ENCODE measurements at places on chromosomes 2 and 18.
A peak's percentile ranks its signal among the peaks of the same experiment; 100 is the strongest.

GRCh38 chr2:165240916-165241315 lies 1.7 kb downstream of the SCN2A start:
- DNase-seq, result no peak

DNA sequence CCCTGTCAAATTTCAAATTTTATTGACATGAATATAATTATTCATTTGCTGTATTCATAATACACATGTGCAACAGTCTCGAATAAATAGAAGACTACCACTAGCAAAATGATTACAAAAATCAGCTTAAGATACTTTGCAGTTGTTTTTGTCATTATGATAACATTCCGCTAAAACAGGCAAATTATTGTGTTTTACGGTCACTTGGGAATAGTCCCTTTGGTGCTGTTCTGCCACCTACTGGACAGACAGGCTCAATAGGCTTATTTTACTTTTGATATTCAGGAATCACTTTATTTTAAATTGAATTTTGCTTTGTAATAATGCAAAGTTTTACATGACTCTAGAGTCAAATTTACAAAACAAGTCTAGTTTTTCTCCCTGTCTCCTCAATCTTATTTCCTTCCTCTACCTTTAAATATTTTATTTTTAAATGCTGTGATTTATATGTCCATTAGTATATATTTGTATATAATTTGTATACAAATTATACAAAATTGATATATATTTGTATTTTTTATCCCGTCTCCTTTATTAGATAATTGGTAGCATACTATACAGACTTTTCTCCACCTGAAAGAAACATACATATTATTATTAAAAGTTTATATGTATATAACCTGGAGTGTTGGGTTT lies 456.3 kb downstream of the DLGAP1 start:
- no peak for DNase-seq

DNA sequence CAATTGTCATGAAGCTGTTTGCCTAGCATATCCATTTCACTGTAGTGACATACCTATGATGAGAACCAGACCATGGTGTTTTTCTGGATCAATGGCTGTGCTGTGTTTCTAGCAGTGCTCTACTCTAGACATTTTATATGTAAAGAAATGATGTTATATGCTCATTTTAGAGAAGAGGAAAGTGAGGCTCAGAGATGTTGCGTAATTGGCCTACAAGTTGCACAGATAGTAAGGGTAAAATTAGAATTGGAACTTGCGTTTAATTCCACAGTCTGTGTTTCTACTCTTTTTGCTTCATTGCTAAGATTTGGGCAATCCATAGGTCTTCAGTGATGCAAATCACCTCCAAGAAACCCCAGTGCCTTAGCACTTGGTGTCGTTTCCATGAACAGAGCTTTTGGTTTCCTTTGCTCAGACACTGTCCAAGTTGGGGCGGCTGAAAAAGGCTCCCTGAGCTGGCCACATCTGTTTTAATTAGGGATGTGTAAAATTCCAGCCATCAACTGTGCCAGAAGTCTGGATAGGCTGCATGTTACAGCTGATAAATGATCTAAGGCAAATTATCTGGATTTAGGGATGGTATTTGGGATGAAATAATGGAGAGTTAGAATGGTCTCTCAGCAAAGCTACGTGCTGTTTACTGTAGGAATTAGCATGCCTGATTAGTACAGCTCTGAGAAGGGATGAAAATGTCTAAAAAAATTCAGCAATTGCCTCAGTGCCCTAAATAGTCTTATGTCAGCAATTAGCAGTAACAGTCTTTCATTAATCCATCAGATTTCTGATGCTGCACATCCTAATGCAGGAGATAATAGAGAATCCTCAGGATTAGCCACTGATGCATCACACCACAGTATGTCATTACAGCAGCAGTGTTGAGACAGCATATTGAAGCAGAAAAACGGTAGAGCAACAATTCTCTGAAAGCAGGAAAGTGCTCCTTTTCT lies 65.3 kb downstream of the PTPRM start:
- no peak for DNase-seq

- no peak for DNase-seq
Observed at GRCh38 chr18:50558157-50558556, 1.7 kb upstream of the MAPK4 start.

GRCh38 chr18:37612524-37613252 lies 47.1 kb upstream of the CELF4 start:
- peak; percentile 42 for DNase-seq

- DNase-seq, result no peak
Observed at GRCh38 chr2:4976407-4976806, 715.8 kb upstream of the SOX11 start.

- no peak for DNase-seq
Observed at GRCh38 chr18:44654573-44654972, 26.1 kb upstream of the SETBP1 start.

GRCh38 chr18:59318460-59319050 lies at the start of gene CPLX4:
Gene CPLX4, minus strand, starts transcription at chr18:59318649. Its CDS starts 187 bp downstream, at chr18:59318462.
- no peak for DNase-seq

- no peak for DNase-seq
Observed at GRCh38 chr2:69959425-69959824, 2.0 kb downstream of the ASPRV1 start.

DNA sequence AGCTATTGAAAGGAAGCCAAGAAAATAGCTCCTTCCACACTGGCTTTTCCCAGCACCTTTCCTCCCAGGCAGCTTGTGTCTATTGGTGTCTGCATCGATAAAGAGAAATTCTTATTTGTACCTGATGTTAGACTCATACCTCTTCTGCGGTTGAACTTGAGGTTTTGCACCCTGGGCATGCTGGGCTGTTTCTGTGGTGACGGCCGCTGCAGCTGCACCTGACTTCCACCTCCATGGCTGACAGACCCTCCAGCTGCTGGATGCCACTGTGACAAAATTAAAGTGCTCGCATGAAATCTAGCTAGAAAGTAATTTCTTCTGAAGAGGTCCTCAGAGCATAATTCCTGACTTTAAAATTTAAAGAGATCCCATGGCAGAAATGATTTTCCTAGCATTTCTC lies 6.6 kb downstream of the FECH start:
- no peak for DNase-seq

GRCh38 chr2:100057901-100058261 lies 84.5 kb downstream of the AFF3 start:
- no peak for DNase-seq

DNA sequence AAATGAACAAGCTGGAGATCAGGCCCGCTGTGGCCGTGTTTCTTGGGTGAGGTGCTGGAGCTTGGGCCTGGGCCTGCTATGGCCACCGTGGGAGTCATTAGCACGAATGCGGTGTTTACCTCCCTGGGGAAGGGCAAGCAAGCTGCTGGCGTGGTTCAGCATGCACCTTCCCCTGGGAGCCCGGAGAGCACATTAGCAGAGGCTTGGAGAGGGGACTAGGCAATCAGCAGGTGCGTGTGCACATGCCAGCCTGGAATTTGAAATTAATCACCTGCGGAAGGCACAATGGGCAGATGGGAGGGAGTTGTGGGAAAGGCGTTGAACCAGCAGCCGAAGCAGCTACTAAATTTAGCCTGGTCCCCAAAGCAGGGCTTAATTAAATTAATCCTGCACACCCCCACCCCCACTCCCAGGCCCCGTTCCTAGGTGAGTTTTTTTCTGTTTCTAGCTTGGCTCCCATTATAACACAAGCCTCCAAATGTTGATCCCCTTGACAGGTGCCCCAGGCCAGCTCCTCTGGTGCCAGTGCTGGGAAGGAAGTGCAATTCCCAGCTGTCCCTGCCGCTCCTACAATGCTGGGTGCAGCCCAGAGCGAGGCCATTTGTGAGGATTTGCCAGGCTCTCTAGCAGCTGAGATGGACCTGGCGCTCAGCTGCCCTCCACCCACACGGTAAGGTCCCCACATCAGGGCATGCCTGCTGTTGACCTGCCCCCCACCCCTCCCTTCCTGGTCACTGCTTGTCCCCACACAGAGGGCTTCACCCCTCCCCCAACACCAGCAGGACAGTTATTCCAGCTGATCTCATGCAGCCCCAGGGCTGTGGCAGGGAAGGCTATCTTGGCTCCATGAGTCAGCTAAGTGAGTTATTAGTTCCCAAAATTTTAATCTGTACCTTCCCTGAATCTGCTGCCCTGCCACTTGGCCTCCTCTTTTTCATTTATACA lies 115.0 kb downstream of the ZBTB7C start:
- peak; percentile 72 for DNase-seq

GRCh38 chr2:134408386-134408785 lies 154.5 kb downstream of the MGAT5 start:
- DNase-seq, result no peak

DNA sequence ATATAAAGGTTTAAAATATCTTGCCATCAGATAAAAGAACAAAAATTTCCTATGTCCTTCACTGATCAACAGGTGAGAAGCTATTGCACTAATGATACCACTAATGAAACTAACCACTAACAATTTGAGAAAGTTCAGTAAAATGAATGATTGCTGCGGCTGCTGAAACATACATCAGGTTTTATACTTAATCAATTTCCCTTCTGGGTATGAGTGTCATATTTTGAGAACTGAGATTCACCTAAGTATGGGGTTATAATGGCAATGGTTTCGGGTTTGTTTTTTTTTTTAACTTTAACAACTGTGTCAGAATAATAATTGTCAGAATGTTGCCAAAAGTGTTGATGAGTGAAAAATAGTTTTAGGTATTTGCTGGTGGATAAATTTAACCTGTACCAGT lies 151.3 kb upstream of the SLC39A10 start:
- no peak for DNase-seq

- DNase-seq, result no peak
Observed at GRCh38 chr18:4765401-4765800, 310.3 kb upstream of the DLGAP1 start.

GRCh38 chr2:129459881-129460280 lies 519.6 kb upstream of the RAB6C start:
- no peak for DNase-seq

GRCh38 chr2:98454500-98455235 lies 10.0 kb downstream of the INPP4A start:
- DNase-seq, result no peak

GRCh38 chr2:36960005-36960675 lies 6.2 kb downstream of the STRN start:
- no peak for DNase-seq

- DNase-seq, result no peak
Observed at GRCh38 chr2:39469807-39470206, 32.7 kb upstream of the MAP4K3 start.

DNA sequence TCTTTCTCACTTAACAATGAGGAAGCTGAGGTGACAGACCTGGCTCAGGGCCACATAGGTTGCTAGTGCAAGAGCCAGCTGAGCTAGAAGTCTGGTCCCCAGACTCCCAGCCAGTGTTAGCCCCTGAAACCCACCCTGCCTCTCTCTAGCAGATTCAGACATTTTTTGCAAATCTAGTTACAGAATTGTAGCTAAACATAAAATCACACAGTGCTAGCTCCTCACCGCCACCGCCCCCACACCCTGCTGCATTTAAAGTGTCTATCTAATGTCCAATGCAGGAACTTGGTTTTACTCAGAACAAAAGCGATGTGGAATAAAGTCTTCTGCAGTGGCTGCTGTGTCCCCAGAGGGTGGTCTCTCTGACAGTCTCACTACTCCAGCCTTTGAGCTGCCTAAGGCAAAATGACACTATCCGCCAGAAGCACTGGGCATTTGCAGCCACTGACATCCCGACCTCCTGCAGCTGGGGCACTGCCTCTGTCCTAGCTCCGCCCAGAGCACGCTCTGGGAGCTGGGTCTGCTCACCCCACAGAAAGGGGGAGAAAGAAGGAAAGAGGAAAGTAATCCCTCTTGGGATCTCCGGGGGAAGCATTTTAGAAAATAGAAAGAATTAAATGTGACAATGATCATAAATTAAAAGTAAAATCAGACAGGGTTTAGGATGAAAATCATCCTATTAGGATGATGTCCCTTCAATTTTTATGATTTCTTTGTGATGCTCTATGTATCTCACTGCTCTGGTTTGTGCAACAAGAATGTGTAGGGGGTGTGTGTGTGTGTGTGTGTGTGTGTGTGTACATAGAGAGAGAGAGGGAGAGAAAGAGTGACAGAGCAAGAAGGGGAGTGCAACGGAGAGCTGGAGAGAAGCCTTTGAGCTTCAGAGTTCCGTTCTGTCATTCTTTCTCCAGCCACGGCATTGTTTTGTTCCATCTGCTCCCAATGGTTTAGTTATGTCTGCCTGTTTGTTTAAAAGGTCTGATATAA lies 50.5 kb upstream of the ST8SIA3 start:
- no peak for DNase-seq

GRCh38 chr2:1854729-1855547 lies 110.6 kb upstream of the PXDN start:
- DNase-seq, result peak; percentile 59

DNA sequence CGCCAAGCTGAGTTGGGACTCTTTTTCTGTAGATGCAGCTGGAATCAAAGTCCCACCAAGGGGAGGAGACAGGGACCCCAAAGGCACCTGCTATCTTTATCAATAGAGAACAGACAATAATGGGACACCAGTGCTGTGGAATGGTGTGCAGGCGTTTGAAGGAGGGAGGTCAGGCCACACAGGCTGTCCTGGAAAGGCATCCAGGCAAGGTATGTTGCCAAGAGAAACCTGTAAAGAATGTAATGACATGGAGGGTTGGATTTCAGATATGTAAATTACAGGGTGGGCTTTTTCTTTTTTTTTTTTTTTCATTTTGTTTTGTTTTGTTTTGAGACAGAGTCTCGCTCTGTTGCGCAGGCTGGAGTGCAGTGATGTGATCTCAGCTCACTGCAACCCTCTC lies 9.7 kb upstream of the NMUR1 start:
- no peak for DNase-seq

GRCh38 chr2:64735504-64735903 lies 81.8 kb upstream of the SERTAD2 start:
- no peak for DNase-seq

GRCh38 chr2:190649798-190650390 lies 1.0 kb downstream of the NAB1 start:
- peak; percentile 40 for DNase-seq

- peak; percentile 62 for DNase-seq
Observed at GRCh38 chr2:126963390-126963789, 64.7 kb downstream of the TEX51 start.

DNA sequence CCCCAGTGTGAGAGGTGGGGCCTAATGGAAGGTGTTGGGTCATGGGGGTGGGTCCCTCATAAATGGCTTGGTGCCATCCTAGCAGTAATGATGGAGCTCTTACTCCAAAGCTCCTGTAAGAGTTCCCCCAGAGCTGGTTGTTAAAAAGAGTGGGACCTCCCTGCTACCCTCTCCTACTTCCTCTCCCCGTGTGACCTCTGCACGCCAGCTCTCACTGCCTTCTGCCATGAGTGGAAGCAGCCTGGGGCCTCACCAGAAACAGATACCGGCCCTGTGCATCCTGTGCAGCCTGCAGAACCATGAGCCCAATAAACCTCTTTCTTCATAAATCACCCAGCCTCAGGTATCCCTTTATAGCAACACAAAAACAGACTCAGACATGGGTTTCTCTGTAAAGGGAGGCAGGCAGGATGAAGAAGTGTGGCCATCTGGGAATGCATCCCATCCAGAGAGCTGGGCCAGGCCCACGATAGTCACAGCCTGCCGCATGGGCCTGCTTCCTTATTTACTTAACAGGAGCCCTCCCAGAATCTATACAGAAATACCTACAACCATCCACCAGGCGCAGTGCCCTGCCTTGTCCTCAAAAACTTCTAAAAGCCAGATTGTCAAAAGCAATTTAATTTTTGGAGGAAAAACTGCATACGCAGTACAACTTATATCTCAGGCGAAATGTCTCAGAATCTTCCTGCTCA lies 7.5 kb downstream of the PRLH start:
- DNase-seq, result peak; percentile 5

Data from left hindlimb (tissue), 1 donor.